ENCODE measurements at places on chromosomes 12 and 14.

GRCh38 chr12:58159941-58160340, 218.6 kb downstream of the ATP23 start:
- DNase-seq, result no peak

GRCh38 chr14:90276646-90277367, 20.5 kb downstream of the PSMC1 start:
- no peak for DNase-seq

GRCh38 chr12:41277100-41277945, 89.2 kb downstream of the PDZRN4 start:
- DNase-seq, result peak; percentile 54

DNA sequence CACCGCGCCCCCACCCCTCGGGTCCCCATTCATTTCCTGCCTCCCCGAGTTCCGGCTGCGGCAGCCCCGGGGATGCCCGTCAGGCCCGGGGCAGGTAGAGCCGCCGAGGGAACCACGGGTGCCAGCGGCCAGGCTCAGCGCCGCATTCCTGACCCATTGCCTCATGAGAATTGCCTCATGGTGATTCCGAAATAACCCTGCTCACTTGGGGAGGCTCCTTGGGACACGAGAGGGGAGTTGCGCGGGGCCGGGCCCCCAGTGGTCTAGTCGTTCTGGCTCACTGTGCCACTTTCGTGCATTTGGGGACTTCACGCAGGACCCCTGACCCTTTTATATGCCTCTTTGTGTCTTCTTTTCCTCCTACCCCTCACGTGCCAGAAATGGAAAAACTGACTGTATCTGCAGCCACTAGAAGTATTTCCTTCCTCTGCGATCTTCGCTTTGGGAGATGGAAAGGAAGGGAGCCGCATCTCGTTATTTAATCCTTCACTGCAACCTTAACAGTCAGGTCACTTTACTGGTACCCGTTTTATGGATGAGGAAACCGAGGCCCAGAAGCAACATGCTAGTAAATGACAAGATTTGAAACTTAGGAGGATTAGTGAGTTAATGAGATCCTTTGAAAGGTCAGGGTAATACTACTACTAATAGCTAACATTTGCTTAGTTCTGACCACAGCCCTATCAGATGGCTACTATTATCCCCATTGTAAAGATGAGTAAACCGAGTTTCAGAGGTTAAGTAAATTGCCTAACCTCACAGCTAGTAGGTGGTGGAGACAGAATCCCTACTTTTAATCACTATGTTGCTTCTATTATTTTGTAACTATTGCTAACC, 768 bp downstream of the PTPN11 start:
- no peak for DNase-seq

DNA sequence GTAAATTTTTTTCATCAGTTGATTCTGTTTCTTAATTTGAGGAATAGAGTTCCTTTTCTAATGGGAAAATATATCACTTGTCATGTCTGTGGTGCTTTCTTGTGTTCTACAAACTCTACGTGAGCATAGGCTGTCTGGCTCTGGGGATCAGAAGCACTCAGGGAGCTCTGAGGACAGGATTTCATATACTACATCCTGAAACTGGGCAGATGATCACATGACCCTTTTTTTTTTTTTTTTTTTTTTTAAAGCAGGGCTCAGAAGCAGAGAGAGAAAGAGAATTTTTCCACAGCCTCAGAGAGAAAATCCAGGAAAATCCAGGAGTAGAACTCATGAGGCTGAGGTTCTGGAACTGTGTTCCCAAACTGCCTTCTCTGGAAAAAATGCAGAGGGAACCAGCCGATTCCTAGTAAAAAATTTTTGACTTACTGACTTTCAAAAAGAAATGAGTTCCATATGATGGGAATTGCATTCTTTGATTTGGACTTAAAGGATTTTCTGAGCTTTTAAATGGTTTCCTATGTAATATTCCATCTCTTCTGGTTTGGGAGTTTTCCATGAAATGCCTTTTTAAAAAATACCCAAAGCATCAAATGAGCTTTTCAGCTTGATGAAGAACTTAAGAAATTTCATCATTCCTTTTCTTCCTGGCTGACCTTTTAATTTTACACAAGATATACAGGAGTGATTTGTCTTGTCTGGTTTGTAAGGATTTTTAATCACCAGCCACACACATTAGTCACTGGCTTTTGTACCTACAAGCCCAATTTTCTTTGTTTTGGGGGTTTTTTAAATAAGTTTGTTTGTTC, 183.1 kb upstream of the HIF1A start:
- no peak for DNase-seq

DNA sequence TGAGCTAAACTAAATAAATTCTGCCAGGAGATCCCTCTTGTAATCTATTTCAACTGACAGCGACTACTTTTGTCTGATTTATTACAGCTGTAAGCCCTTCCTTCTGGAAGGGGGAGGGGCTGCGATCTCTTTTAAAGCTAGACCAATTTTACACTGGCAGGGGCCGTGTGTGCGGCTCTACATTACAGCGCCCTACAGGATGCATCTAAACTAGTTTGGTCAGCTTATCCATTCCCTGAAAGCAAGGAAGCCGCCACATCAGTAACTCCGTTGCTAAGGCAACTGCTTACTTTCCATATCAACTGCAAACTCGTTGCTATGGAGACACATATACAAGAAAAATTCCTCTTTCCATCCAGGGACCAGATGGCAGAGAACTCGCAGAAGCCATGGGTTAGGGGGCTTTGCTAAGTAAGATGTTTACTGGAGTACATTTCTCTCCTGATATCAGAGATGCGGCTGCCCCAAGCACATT, 17.4 kb downstream of the FOXN3 start:
- peak; percentile 86 for DNase-seq

DNA sequence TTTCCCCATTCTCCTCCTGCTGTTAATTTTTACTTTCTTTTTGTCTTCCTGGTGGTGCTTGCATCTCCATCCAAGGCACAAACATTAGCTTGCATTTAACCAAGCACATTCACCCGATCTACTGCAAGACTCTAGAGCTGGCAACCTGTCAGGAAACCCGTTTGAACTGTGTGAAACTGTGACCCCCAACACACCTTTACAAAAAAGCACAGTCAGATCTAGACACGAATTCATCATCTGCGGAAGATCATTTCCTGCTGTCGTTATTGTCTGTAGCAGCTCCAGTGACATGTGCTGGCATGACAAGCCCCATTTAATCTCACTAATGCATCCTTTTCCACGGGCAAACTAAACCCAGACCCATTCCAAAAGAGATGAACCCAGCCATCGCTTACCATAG, 340.5 kb downstream of the VRK1 start:
- DNase-seq, result no peak

- no peak for DNase-seq
These were observed 72.6 kb downstream of the TBX3 start for GRCh38 chr12:114611145-114612018.

- DNase-seq, result no peak
These were observed 66.3 kb downstream of the VRK1 start for GRCh38 chr14:96863327-96863985.

DNA sequence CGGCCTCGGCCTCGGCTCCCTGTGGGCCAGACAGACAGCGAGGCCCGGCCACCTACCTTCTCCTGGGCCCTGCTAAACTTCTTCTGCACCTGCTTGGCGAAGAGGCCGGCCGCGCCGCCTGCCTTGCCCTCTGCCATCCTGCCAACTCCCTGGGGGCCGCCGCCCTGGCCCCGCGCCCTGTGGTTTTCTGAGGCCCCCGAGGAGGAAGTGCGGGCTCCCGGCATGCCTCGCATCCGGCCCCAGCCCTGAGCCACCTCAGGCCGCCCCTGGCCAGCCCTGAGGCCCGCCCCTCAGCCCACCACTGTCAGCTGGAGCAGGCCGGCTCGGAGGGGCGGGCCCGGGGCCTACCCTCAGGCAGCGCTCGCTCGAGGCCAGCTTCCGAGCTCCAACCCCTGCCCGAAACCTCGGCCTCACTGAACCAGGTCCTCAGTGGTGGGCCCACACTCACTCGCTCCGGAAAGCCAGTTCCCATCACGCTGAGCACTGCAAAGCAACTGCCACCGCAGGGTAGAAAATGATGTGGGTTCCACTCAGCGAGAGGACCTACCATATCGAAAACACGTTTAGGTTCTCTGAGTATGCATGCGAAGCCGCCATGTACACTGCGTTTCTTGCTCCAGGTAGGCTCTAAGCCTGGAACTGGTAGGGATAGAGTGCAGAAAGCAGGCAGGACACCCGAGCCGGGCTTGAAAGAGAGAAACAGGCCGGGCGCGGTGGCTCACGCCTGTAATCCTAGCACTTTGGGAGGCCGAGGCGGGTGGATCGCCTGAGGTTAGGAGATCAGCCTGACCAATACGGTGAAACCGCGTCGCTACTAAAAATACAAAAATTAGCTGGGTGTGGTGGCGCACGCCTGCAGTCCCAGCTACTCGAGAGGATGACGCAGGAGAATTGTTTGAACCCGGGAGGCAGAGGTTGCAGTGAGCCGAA, at the start of gene BIN2:
TSS of gene BIN2 (minus strand) at position 209 of the 930 bp plus-strand sequence. CDS start at position 137, 72 bp downstream.
- no peak for DNase-seq
